WERI-Rb-1 (cell line): ENCODE measurements at places on chromosomes 12 and 14.
A peak's percentile ranks its signal among the peaks of the same experiment; 100 is the strongest.

GRCh38 chr12:62320054-62320453 lies 59.9 kb downstream of the USP15 start:
- DNase-seq: no peak

- no peak for DNase-seq
These were observed 7.4 kb downstream of the HNRNPC start for GRCh38 chr14:21261824-21262223.

- peak; percentile 28 for DNase-seq
These were observed 845 bp downstream of the L3HYPDH start for GRCh38 chr14:59483363-59483762.

GRCh38 chr14:86217523-86217922 lies 687.6 kb downstream of the FLRT2 start:
- no peak for DNase-seq

DNA sequence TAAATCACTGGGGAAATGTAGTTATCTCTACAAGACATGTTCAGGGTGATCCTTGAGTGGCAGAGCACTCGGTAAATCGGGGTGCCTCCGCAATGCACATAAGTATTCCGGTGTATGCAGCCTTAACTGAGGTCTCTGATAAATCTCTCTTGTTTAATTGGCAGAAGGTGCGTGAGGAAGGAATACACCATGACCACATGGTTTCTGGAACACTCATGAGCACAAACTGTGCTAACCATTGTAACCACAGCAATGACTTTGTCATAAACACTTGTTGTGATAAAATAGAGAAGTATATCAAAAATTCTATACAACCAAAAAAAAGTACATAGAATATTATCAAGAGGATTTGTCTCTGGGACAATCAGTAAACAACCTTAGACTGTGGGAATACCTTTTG lies 146.8 kb upstream of the DIO2 start:
- no peak for DNase-seq

DNA sequence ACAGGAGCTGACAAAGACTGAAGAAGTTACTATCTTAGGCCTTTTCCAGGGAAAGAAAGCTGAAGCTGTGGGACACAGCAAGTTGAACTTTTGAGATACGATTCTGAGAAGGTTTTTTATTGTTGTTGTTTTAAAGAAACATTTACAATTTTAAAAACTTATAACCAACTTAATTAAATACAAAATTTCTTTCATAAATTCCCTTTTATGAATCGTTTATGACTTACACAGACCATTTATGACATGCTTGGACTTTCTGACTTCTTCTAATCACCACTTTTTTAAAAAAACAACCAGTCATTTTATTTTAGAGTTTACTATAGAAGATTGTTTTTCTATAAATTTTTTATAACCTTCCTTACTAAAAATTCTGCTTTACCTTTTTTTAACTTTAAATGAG lies 68.7 kb downstream of the DHRS2 start:
- DNase-seq: no peak

DNA sequence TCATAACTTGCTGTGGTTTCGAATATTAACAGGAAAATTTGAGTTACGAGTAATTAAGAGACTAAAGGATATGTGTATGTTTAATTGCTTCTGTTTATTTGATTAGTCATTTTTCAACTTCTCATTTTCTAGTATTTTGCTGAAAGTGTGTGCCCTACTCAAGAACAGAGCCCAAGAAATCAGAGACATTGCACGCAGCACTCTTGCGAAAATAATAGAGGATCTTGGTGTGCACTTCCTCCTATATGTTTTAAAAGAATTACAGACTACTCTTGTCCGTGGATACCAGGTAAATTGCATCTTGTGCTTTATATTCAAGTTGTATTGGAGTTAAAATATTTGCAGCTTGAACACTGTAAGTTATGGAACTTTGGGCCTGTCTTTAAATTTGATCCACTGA lies 50.8 kb downstream of the ARL1 start:
- no peak for DNase-seq

- peak; percentile 71 for DNase-seq
These were observed 3.3 kb upstream of the NTF3 start for GRCh38 chr12:5428332-5429221.

DNA sequence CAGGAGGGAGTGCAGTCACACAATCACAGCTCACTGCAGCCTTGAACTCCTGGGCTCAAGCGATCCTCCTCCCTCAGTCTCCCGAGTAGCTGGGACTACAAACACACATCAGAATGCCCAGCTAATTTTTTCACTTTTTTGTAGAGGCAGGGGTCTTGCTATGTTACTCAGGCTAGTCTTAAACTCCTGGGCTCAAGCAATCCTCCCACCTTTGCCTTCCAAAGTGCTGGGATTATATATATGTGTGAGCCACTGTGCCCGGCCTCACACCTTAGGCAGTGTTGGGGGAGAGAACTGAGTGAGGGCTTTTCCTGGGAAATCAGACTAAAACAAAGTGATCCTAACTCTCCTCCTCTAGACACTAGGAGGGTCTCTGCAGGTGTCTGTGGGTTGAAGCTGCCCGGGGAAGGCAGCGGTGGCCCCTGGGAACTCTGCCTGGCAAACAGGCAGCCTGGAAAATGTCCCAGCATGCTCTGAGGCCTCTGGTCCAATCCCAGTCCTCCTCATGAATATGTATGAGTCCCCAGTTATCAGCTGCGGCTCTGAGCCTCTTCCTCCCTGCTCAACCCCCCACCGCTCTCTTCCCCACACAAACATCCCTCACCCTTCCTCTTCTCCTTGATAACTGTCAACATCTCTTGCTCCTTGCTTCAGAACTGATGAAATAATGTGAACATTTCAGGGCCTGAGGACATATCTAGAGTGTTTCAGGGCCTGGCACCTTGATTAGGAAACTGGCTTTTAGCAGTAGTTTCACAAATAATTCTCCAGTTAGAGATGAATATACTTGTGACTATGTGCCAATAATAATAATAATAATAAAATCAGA lies 7.9 kb upstream of the NAA25 start:
- peak; percentile 61 for DNase-seq

- no peak for DNase-seq
These were observed 690.5 kb downstream of the C12orf50 start for GRCh38 chr12:87338681-87339080.

DNA sequence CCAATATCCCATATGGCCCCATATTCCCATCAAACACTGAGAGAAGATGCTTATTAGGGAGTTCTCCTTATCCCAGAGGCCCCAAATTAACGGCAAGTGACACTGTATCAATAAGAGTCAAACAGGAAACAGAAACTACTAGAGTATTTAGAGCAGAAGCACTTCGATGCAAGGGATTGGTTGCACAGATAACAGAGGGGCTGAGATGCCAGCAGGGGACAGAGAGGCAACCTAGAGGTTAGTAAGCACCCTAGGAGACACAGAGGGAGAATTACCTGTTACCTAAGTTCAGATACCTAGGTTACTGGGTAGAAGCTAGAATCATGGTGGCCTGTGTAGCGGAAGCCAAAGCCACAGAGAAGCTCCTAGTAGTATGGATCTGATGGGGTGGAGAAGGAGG lies 2.9 kb downstream of the HEBP1 start:
- DNase-seq: no peak

- DNase-seq: no peak
These were observed 62.9 kb upstream of the RTRAF start for GRCh38 chr14:51926449-51926848.
